Tibial artery (tissue), 4 donors: ENCODE measurements at places on chromosomes 16 and 17.

DNA sequence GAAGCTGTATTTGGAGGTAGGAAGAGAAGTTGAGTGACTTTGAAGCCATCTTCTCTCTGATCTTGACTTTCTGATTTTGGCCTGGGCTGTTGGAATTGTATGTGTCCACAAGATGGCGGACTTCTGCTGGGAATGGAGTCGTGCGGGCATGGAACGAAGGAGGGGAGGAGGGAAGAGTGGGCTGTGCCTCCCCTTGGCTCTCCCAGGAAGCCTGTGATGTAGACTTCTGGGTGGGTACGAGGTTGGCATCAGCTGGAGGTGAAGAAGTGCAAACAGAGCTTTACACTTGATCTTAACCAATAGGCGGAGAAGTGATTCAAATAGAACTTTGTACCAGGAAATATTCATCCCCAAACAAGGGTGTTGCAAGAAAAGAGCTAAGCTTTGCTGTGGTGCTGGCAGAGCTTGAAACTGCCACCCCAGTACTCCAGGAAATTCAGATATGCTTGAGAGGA is 7.4 kb upstream of the TMEM220 start:
- no peak for DNase-seq

GRCh38 chr17:58402047-58402446 is 15.3 kb downstream of the RNF43 start:
- DNase-seq = no peak

- DNase-seq = no peak
These were observed 81.8 kb downstream of the AKAP1 start for GRCh38 chr17:57166803-57167202.

- DNase-seq = no peak
These were observed 44.6 kb upstream of the ZNF750 start for GRCh38 chr17:82884341-82884969.

DNA sequence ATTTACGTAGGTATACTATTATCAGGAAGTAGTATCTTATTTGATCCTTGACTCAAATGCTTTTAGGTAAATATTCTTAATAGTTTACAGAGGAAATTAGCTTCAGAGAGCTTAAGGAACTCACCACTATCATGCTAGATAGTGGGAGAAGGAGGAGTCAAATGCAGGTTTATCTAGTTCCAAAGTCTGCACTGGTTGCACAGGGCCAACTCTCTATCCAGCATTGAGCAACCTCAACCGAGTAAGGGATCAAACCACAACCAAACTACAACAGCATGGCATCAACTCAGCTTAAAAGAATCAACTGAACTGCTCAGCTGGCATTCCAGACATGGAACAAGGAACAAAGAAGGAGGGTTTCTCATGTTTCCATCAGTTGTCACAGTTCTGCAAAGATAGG is 306.0 kb downstream of the MAF start:
- no peak for DNase-seq

DNA sequence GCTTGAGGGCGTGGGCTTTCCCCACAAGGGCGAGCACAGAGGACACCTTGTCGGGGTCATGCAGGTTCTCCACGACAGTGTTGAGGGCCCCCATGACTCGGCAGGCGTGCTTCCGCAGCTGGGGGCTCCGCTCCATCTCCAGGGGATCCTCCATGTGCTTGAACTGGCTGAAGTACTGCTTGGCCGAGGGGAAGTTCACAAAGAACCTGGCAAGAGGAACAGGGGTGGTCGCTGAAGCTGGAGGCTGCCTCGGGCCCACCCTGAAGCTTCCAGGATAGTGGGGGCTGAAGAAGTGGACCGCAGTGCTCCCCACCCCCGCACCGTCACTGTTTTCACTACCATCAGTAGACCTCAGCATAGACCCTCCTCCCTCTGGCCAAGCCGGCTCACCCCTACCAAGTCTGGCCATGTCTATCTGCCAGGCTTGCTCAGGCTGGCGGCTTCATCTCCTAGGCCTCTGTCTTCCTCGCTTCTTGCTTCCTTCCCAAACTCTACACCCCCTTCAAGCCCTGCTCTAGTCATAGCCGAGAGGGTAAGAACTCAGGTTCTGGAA is 5.9 kb downstream of the CYGB start:
- DNase-seq = no peak

DNA sequence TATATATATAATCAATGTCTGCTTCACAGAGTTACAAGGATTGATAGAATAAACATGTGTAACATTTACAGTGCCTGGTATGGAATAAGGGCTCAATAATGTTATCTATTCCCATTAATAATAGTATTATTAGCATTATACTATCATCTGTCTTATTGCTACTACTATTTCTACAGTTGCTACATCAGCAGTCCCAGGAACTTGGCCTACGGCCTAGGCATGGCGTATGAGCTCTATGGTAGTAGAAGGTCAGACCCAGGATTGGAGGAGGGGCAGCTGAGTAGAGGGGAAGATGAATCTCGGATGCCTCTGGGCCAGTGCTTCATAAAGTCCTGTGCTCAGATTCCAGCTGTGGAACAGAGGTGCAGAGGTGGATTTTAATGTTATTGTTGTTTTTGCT is 146.3 kb upstream of the TBX2 start:
- DNase-seq = peak; percentile 47

GRCh38 chr17:50035421-50035879 is 20.5 kb upstream of the ITGA3 start:
- DNase-seq = no peak

- no peak for DNase-seq
These were observed 970 bp downstream of the PRSS36 start for GRCh38 chr16:31148896-31149295.

DNA sequence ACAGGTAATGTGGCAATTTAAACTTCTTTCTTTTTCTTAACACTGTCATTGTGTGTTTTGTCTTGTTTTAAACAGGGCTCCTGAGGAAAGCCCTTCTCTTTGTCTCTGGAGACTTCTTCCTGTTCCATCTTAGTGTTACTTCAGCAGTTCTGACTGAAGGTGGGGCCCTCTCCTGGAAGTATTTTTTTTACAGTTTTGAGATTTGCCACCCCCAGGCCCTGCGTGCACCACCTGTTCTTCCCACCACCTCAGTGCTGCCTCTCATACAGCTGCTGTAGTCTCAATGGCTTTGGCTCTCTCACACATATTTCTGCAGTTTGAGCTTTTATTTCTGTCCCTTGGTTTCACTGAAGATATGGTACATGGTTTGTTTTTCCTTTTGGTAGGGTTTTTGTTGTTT is 52.5 kb upstream of the ALDH3A1 start:
- no peak for DNase-seq

- no peak for DNase-seq
These were observed 374.0 kb upstream of the ASIC2 start for GRCh38 chr17:33667052-33667509.

GRCh38 chr17:75610103-75610984 is 22.7 kb downstream of the MYO15B start:
- DNase-seq = no peak

GRCh38 chr17:38877130-38877851 is 7.4 kb downstream of the LASP1 start:
- no peak for DNase-seq

DNA sequence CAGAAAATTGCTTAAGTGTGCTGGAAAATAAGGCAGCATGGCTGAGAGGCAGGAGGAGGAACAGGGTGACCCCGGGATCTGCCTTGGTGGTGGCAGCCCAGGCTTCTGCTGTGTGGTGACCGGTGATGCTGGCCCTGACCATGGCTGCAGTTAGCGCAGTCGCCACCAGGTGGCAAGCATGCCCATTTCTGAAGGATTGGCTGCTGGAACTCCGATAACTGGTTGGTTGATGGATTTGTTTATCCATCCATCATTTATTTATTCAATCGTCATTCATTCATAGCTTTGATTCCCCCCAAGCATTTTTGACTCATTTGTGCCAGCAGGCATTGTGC is 29.1 kb upstream of the ITGA3 start:
- peak; percentile 92 for DNase-seq

- DNase-seq = no peak
These were observed 524 bp downstream of the EFTUD2 start for GRCh38 chr17:44898768-44899073.

- peak; percentile 65 for DNase-seq
These were observed 2.7 kb downstream of the PLEKHH3 start for GRCh38 chr17:42673885-42674754.

GRCh38 chr17:3911271-3912053 is 4.8 kb downstream of the P2RX1 start:
- DNase-seq = peak; percentile 64

DNA sequence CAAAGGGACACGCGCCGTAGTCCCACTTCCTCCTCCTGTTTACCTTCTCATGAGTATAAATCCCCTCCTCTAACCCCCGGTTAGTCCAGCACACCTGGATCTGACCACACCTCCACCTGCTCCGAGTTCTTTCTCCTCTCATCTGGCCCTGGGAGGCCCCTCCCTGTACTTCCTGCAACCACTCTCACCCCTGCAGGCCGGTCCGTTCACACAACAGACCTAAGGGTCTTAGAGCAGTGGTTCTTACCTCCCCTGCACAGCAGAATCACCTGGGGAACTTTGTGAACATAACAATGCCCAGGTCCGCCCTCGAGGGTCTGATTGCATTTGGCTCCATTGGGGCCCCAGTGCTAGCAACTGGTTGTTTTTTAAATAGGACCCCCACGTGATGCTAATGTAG is 24.8 kb downstream of the TMEM114 start:
- no peak for DNase-seq

DNA sequence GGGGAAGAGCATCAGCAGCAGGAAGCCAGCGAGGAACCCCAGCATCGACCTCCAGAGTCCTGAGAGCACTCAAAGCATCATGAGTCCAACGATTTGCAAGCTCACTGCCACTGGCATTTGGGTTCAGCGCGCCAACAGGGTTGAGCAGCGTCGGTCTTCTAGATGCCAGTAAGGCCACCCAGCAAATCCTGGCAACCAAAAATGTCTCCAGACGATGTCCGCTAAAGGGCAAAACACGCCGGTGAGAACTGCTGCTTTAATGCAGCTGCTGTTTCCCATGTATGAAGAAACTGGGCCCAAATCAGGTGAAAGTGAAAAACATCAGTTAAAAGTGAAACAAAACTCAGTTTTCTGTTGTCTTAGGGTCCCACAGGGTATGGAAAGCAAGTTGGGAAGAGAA is 70.2 kb downstream of the ANKRD11 start:
- no peak for DNase-seq

GRCh38 chr16:11263737-11264136 is 5.4 kb downstream of the TNP2 start:
- DNase-seq = no peak

DNA sequence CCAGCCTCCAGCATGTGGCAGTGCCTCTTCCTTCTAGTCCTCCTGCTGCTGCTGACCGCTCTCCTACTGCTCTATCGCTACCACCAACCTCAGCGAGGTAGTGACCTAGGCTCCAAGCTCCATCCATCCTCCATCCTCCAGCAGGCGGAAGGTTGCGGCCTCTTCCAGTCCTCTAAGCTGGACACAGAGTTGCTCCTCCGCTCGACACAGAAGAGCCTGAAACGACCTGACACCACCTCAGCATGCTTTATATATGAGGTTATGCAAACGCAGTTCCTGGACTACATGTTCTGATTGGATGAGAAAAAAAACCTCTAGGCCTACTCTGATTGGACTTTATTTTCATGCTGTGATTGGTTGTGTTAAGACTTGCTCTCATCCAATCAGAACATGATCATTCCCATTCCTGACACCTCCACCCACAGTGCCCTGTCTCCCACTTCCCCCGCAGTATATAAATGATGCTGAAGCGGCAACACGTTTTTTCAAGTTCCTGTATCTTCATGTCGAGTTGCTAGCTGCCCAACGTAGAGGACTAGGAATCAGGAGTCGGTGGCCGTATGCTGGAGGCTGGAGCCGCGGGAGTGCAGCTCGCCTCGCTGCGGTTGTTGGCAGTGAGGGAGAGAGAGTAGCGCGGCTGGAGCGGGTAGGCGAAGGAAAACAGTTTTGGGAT is 398.1 kb downstream of the KCNJ18 start:
- no peak for DNase-seq

DNA sequence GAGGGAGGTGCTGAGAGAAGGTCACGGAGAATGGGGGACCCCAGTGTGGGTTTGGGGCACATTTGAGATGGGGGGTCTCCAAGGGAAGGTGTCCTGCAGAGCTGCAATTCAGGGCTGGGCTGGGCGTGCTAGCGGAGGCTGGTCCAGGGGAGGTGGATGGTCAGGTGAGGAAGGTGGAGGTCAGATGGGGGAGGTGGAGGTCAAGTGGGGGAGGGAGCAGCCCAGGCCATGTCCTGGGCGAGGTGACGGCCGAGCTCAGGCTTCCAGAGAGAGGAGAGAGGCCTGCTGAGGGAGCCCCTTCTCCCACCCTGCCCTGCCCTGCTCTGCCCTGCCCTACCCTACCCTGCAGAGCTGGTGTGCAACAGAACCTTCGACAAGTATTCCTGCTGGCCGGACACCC is 6.5 kb downstream of the GCGR start:
- DNase-seq = no peak

- DNase-seq = no peak
These were observed 36.5 kb downstream of the TBCD start for GRCh38 chr17:82788206-82789001.

- no peak for DNase-seq
These were observed 49.5 kb downstream of the HLF start for GRCh38 chr17:55314061-55314783.

- peak; percentile 81 for DNase-seq
These were observed 137.4 kb upstream of the COX10 start for GRCh38 chr17:13931800-13932460.

- no peak for DNase-seq
These were observed 5.8 kb downstream of the CDIPT start for GRCh38 chr16:29857133-29857760.

GRCh38 chr16:69566981-69567680 is 1.4 kb downstream of the NFAT5 start:
- peak; percentile 27 for DNase-seq

DNA sequence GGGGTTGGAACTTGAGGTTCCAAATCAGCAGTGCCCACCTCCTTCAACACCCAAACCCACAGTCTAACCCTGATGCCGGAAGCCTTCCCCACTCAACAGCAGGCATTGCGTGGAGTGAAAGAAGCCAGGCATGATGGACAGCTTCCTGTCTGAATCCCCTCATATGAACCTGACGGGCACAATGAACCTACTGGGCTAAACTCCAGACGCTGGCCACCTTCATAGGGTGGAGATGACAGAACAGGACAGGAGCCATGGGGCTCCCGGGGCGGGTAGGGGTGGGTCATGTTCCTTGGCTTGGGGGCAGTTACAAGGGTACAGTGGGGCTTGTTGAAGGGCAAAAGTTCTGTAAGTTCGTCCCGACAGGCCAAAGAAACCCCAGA is 460 bp upstream of the HSBP1 start:
- no peak for DNase-seq

GRCh38 chr17:63293323-63294075 is 152.6 kb downstream of the CYB561 start:
- no peak for DNase-seq

- DNase-seq = no peak
These were observed 1418.8 kb downstream of the CDH11 start for GRCh38 chr16:63702981-63703590.
